ENCODE measurements at places on chromosomes 4 and X.

- DNase-seq = no peak
These were observed 375.6 kb upstream of the EPHA5 start for GRCh38 chr4:66045913-66046312.

- peak; percentile 15 for DNase-seq
These were observed 565 bp upstream of the ZNF41 start for GRCh38 chrX:47483306-47484268.

- DNase-seq = no peak
These were observed 47.9 kb downstream of the MAD2L1 start for GRCh38 chr4:120018786-120019185.

DNA sequence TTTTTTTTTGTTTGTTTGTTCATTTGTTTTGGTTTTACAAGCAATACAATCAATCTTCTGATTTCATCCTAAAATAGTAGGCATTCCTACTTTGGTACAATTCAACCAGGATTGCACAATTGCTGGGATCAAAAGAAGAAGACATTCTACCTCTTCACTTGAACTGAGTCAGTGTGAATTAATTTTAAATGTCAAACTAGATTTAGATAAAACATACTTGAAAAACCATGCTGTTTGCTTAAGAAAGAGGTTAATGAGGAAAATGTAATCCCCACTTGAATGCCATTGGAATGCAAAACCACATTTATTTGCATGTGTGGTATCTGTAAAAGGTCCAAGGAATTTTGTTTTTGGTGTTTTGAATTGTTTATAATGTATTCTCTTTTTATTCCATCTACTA lies 40.5 kb downstream of the HAND2 start:
- peak; percentile 54 for DNase-seq

GRCh38 chr4:173415885-173416653 lies 17.2 kb upstream of the SCRG1 start:
- no peak for DNase-seq

GRCh38 chrX:18368402-18368801 lies 13.9 kb upstream of the SCML2 start:
- no peak for DNase-seq

DNA sequence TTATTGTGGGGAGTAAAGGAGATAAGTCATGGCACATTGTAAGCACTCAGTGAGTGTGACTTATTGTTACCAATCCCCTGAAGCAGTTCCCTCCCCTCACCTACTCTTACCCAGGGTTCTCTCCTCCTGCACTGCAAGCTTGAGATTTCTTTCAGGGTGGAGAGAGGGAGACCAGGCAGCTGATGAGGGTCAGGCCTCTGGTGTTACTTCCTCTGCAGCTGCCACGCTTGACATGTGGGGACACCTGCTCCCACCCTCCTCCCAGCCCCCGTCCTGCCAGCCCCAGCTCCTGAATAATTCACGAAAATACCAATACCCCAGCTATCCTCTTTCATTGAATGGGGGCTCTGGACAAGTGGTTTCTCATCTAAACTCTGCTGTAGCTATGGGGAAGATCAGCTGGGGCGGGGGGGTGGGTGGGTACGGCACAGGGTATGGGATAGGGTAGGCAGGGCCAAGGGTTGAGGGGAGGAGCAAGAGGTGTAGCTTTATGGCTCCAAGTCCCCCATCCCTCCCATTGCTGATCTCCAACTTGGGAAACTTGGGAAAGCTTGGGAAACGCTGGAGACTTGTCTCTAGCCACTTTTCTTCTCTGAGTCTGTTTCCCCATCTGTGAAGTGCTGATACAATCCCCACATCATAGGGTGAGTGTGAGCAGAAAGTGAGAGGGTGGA lies 148.5 kb upstream of the PJA1 start:
- no peak for DNase-seq

DNA sequence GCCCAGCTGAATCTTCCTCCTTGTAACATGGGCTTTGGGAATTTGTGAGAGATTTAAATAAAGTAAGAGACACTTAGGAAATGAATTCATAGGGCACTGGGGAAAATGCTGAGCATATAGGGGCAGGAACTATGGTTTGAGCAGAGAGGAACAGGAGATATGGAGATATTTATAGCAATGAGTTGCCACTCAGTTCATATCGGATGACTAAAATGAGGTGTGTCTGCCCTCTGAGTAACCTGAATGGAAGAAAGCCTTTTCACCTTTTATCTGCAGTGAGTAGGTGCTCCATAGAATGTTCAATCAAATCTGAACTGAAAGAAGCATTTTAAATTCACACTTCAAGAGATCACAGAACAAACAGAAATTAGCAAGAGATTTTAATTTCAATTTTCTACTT lies 105.7 kb downstream of the CEP44 start:
- no peak for DNase-seq

GRCh38 chr4:110119880-110120279 lies 78.5 kb downstream of the ELOVL6 start:
- DNase-seq = peak; percentile 34

- no peak for DNase-seq
These were observed 30.4 kb downstream of the KIT start for GRCh38 chr4:54687887-54688841.

- no peak for DNase-seq
These were observed 85.7 kb downstream of the CRLF2 start for GRCh38 chrX:1126738-1127137.
